ENCODE measurements at places on chromosomes 12 and 14.

- peak; percentile 28 for DNase-seq
Measured at GRCh38 chr14:95055318-95055717, 102.0 kb downstream of the DICER1 start.

GRCh38 chr12:30257618-30258017, 438.1 kb downstream of the IPO8 start:
- DNase-seq, result no peak

DNA sequence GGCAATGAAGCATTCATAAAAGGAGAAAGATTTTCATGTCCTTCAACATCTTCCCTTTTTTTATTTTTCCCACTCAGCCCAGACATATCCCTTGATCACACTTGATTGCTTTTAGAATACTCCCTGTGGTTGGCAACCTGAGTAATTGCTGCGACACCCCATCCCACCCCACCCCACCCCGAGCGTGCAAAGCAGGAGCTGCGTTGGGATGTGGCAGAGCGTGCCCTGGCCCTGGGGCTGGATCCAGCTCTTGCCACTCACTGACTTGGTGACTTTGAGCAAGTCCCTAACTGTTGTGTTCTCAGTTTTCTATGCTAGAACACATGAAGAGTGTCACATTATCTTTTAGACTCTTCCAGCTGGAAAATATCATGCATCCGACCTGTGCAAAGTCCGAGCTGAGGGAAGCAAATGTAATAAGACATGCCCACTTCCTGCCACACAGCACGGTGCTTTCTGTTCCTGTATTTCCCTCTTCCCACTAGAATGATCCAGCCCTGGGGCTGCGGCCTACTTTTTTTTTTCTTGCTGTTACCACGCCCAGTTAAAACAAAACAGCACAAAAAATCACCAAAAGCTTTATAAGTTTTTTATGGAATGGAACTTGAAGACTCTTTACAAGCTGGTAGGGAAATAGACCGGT, 4.0 kb downstream of the ASCL4 start:
- DNase-seq, result no peak

DNA sequence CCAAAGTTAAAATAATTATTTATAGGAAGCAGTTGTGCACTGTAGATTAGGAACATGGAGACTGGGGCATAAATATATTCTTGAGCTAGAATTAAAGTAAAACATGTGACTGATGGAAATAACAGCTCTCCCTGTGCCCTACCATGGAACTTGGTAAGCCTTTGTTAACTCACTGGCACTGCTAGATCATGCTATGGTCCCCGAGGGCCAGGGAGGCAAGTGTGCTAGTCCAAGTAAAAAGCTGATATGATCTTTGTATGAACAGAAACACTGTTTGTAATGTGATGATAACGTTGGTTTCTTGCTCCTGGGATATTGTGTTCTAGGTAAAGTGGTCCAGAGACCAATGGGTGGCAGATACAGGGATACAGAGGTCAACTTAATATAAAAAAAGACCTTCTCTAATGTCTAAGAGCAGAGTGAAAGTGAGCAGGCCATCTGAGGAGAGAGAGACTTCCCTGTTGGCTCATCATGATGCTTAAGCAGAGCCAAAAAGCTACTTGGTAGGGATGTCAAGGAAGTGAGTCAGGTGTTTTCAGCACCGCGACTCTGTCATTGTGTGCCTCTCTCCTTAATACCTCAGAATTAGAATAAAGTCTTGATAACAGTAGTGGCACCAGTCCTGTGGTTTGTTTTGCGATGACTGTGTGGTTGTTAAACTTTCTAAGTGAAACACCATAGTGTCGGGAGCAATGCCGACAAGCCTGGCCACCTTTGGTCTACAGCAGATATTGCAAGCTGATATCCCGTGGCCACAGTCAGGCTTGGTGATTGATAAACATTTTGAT, 27.6 kb downstream of the BICD1 start:
- DNase-seq, result peak; percentile 68

GRCh38 chr12:53042607-53043454, 7.0 kb upstream of the TNS2 start:
- DNase-seq, result peak; percentile 76

GRCh38 chr12:124925117-124925516, 10.7 kb upstream of the UBC start:
- DNase-seq, result no peak

DNA sequence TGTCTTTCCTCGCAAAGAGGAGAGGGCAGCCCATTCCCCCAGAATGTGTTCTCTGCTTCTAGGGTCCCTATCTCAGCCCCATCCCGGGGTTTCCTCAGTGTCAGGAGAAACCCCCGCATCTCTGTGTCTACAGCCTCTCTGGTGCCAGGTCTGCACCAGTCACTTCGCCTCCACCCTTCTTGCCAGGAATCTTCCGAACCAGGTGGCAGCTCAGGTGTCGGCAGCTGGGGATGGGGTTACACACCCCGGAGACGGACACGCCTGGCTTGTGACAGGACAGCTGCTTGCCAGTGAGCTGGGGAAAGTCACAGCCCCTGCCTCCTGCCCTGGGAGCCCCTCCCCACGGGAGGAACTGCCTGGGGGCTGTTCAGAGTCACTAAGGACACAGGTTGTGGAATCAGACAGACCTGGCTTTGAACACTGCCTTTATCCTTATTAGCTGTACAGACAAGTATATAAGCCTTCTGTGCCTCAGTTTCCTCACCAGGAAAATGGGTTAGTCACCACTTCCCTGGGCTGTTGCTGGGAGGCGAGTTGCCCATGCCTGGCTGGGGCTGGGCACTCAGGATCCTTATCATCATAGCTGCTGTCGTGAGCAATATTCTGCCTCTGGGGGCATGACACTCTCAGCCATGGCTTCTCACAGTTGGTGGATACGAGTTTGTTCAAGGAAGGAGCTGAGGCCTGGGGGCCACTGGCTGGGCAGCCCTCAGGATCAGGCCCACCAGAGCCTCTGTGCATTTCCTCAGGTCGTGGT, 10.8 kb downstream of the HIP1R start:
- peak; percentile 44 for DNase-seq

DNA sequence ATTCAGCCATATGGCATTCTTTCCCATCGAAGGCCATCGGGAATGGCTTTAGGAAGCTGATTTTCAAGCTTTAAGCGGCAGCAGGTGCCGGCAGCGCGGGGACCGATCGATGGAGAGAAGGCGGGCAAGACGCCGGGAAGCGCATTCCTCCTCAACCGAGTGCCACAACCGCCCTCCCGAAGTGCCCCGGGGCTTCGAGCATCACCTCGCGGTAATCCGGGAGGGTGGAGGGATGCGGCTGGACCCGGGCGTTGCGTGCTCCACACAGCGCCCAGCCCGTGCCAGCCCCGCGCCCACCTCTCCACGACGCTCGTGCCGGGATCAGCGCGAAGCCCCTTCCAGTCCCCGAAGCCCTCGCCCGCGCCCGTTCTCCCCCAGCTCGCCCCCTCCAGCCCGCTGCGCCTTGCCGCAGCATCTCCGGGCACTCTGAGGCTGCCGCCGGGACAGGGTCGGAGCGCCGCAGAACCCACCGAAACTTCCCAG, 3.2 kb downstream of the USP44 start:
- DNase-seq, result peak; percentile 88

GRCh38 chr12:54561164-54561563, 11.8 kb downstream of the PDE1B start:
- peak; percentile 60 for DNase-seq

DNA sequence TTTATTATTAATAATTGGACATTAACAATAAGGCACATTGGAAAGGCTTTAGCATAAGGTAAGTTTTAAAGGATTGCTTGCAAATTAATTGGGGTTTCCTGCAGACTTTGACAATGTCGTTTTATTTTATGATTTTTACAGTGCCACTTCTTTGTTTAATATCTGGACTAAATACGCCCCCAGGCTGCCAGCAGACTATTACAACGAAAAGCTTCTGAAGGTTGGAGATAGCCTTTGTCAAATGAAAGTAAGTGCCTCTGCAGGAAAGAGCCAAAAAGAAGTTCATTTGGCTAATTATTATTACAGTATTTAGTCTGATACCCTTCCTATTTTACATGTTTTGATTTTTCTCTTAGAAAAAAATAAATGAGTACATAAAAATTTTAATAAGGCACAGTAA, 11.3 kb downstream of the CFAP54 start:
- no peak for DNase-seq

DNA sequence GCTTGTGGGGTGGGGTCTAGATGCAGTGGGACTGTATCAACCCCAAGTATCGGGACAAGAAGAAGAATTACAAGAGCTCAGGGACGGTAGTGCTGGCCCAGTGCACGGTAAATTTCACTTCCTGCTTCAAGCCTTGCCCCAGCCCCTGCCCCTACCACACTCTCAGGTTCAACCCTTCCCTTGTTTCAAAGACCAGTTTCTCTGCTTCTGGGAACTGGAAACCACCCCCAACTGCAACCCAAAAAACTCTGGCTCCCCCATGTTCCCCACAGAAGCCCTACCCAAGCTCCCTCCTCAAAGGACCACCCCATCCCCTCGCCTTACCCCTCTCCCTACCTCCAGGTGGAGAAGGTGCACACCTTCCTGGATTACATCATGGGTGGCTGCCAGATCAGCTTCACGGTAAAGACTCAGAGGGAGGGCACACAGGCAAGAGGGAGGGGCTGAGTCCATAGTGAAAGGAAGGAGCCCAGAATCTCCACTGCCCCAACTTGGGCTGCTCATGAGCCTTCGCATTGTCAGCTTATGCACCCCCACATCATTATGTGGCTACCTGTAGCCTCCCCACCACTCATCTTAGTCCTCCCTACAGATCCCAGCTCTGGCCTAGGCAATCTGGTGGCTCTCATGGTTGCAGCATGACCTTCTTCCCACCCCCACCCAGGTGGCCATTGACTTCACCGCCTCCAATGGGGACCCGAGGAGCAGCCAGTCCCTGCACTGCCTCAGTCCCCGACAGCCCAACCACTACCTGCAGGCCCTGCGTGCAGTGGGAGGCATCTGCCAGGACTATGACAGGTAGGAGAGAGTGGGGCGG, 4.3 kb downstream of the CPNE6 start:
- no peak for DNase-seq

- DNase-seq, result no peak
Measured at GRCh38 chr12:131980263-131980662, 30.5 kb downstream of the EP400 start.

- no peak for DNase-seq
Measured at GRCh38 chr12:131808744-131809371, 19.3 kb upstream of the MMP17 start.

- DNase-seq, result no peak
Measured at GRCh38 chr12:127161466-127161865, 1105.5 kb upstream of the TMEM132C start.

GRCh38 chr12:74317078-74317601, 220.5 kb upstream of the ATXN7L3B start:
- DNase-seq, result peak; percentile 78

DNA sequence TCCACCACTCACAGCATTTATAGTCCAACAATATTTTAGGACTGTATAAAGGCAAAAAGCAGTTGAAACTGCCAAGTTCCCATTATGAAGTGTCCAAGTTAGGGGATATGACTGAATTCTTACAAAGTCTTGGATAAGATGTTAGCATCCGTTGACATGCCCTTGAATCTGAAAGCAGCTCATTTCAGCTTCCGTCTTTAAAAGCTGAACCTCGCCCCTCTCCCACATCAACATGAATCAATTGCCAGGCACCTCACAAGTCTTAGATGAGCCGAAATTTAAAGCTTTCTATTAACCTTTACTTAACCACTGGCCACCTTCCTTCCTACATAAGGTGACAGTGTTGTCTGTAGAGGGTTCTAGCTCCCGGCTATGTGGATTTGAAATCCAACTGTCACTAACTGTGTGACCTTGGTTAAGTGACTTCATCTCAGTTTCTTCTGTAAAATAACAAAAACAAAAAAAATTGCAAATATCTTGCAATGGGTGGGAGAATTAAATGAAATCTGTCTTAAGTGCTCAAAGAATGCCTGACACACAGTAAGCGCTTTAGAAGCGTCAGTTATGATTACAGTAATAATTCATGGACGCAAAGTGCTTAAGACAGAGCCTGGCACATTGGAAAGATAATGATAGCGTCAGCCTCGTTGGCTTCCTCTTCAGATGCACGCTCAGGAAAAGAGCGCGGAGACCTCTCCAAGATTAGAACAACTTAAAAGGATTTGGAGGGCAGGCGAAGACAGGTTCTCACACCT, 1.2 kb downstream of the PPP1CC start:
- peak; percentile 44 for DNase-seq

- DNase-seq, result no peak
Measured at GRCh38 chr12:39327510-39327909, 115.4 kb downstream of the KIF21A start.

DNA sequence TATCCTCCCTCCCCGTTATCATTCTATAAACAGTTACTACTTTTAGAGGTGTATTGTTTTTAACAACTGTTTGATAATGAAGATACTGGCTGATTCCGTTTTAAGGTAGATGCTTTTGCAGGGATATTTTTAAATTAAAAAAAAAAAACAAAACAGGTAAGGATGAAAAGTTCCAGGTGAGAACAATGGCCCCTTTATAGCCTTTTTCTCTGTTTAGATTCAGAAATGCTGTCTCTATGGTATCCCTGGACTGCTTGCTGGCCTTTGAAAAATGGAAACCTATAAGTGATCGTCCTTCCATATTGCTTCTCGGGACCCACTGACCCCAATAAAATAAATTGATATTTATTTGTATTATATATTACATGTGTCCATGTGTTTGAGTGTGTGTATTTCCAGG, 23.2 kb upstream of the ANO6 start:
- DNase-seq, result no peak

GRCh38 chr14:65478017-65478416, 65.5 kb downstream of the FUT8 start:
- no peak for DNase-seq

- no peak for DNase-seq
Measured at GRCh38 chr12:58408516-58408915, 467.1 kb downstream of the ATP23 start.

DNA sequence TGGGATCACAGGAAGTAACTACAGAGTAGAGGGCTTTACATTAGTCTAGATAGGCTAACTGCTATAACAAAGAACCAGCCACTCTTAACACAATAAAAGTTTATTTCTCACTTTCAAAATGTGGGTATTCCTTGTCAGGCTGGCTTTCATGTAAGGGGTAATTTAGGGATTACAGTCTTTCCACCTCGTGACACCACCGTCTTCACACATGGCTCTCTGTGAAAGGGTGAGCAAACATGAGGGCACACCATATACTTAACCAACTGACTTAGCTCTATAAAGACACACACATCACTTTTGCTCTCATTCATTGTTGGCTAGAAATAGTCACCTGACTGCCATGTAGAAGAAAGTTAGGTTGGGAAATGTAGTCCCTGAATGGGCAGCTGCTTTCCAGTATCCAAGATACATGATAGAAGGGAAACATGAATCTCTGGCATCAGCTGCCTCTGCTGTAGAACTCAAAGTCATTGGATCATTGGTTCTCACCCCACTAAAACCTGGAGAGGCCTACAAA, 66.1 kb upstream of the CRY1 start:
- DNase-seq, result no peak

- DNase-seq, result no peak
Measured at GRCh38 chr12:64473176-64473575, 21.3 kb downstream of the TBK1 start.

- DNase-seq, result no peak
Measured at GRCh38 chr14:90140956-90141316, 79.1 kb downstream of the KCNK13 start.

All from endodermal cell (in vitro differentiated cells).